NCI-H524 treated with DMSO at 0.1 percent for 48 hours (cell line): ENCODE measurements at places on chromosomes 7 and 10.

DNA sequence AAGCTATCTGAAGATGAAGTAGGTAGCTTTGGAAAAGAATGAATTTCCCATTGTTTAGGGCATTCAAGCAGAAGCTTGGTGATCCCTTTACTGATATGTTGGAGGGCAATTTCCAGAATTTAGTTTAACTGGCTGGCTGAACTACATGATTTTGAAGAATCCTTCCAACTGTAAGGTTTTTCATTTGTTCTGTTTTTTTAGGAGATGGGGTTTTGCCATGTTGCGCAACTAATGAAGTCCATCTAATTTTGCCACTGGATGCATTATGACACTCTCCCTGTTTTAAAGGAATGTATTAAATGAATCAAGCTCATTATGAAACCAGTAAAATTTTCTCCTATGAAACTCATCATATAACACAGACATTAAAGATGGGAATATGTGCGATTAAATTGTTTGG lies 6.1 kb upstream of the DDX50 start:
- DNase-seq = no peak

- no peak for DNase-seq
Observed at GRCh38 chr10:114703377-114704107, 45.5 kb upstream of the ABLIM1 start.

- no peak for DNase-seq
Observed at GRCh38 chr7:90345595-90346335, 751 bp upstream of the GTPBP10 start.

DNA sequence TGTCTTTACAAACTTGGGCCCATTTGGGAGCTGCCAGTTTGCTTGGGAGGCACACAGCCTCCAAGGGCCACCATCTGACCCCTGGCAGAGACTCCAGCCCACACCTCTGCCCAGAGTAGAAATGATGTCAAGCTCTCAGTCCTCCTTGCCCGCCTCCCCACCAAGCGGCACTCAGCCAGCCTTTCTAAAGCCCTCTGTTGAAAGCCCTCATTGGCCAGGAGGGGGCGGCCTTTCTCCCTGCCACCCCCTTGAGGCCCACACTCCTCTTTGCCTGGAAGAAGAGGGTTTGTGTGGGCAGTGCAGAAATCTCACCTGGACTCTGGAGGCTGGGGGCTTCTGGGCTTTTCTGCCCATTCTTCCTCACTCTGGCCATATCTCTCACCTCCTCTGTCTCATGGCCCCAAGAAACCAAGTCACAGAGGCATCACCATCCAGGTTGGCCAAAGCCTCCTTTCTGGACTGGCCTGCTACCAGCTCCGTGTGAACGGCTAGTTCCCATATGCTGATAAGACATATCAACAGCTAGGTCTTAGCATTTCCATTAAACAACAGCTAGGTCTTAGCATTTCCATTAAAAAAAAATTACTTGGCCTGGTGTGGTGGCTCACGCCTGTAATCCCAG lies 36.1 kb downstream of the UBTD1 start:
- no peak for DNase-seq

DNA sequence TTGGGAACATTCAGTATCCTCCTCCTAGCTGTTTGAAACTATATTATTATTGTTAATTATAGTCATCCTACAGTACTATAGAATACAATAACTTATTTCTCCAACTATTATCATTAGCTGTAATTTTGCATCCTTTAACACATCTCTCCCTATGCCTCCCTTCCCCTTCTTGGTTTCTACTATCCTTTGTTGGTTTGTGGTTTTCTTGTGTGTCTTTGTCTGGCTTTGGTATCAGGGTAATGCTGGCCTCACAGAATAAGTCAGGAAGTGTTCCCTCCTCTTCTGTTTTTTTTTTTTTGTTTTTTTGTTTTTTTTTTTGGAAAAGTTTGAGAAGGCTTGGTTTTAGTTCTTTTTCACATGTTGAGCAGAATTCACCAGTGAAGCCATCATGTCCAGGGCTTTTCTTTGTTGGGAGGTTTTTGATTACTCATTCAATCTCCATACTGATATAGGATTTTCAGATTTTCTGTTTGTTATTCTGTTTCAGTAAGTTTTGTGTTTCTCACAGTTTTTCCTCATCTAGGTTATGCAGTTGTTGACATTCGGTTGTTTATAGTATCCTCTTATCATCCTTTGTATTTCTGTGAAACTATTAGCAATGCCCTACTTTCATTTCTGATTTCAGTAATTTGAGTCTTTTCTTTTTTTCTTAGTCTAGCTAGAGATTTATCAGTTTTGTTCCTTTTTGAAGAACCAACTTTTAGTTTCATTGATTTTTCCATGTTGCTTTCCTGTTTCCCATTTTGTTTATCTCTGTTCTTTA lies 21.6 kb downstream of the C1GALT1 start:
- no peak for DNase-seq

DNA sequence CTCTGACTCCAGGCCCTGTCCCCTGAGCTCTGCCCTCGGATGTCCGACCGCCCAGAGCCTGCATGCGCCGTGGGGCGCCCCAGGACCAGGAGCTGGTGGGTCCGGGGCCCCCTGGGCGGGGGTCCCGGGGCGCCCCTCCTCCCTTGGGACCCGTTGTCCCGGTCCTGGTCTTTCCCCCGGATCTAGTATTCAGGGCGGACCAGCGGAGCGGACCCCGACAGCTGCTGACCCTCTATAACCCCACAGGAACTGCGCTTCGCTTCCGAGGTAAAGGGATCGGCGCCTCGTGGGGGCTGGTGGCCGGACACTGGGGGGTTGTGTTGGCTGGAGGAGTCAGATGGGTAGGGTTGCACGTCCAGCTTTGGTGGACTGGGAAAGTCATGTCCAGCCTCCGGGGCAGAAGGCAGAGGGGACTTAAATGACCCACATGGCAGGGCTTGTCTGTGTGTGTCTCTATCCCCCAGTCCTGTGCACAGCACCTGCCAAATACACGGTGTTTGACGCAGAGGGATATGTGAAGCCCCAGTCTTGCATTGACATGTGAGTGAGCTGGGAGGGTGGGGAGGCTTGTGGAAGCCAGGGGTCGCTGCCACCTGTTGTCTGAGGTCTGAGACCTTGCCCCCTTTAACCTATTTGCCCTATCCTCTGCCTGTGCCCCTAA lies 520 bp downstream of the MOSPD3 start:
- DNase-seq = no peak
